ENCODE measurements at places on chromosomes 4 and X. TPM values are rescaled to one million over a fixed set of nuclear protein-coding genes. Genes with fewer than 3 reads are reported as not detected.

MTTP gene
- total RNA-seq: not detected

GPR143 gene
- total RNA-seq: not detected

RAB9B gene
- total RNA-seq: 0.08 TPM

USP27X gene
- total RNA-seq: 2.7 TPM

TCEAL3 gene
- total RNA-seq: 7.3 TPM

DNA sequence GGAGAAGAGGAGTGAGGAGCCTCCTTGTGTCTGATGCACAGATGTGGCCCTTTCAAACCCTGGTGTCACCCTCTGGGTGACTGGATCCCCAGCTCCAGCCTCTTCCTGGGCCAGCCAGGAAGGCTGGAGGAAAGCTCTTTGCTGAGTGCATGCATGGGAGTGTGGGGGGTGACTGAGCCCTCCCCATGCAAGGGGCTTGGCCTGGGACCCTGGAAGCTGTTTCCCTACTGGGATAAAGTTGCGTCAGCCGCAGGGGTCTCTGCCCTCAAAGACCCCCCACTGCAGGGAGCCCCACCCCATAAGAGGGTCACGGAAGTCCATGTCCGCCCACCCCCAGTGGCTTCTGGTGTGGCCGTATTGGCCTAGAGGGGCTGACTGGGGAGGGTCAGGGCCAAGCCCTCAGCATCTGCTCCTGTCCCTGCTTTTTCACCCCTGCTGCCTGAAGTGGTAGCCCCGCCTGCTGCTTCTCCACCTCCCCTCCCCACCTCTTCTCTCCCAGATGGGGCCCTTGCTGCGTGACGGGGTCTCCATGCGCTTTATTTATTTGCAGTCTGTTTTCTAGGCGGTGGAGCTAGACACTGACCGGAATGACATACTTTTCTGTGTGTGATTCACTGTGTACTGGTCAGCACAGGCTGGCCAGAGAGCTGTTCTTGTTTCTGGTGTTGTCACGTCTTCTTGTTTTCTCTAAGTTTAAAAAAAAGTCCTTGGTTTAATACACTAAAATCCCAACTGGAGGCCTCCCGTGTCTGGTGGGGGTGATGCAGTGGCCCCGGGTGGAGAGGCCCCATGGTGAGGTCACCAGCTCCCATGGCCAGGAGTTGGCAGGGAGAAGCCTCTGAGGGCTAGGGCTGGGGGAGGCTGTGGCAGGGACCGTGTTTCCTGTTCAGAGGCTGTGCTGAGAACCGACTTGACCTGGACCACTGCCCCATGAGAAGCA is 3.6 kb downstream of the SMIM10L2A start:
- no peak for DNase-seq

- DNase-seq: no peak
Measured at GRCh38 chr4:155489271-155489670, 112.5 kb upstream of the MAP9 start.

DNA sequence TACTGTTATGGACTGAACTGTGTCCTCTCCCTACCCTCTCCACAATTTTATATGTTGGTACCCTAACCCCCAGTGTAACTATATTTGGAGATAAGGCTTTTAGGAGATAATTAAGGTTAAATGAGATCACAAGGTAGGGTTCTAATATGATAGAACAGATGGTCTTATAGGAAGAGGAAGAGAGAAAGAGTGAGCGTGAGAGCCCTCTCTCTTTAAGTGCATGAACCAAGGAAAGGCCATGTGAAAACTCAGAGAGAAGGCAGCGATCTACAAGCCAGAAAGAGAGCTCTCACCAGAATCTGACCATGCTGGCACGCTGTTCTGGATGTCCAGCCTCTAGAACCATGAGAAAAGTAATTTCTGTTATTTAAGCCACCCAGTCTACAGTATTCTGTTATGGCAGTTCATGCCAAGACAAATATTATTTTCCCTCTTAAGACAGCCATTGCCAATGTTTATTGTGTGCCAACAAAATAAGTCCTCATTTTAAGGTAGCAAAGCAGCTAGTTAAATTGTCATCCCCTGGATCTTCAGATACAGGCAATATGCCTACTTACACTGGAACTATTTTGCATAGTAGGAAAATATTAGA is 336.2 kb downstream of the MID1IP1 start:
- no peak for DNase-seq

DNA sequence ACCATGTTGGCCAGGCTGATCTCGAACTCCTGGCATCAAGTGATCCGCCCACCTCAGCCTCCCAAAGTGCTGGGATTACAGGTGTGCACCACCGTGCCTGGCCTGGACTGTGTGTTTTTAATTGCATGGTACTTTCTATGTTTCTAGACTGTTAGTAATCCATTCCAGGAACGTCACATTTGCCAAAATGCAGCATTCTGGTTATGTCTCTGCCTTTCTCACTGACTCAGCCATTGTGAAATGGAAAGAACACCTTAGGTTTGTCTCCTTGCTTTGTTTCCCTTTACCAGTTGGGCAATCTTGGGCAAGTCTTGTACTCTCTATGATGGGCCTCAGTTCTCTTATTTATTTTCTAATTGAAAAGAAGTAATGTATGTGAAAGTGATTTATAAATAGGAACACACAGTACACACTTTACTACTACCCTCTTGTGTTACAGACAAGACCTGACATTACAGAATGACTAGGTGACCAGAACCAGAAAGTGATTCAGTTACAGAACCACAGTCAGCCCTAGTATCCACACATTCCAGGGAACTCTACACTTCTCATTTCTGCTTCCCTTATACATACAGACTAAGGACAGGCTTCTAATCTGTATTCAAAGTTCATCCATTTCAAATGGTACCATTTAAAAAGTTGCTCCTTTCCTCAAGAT is 187.1 kb downstream of the MGST2 start:
- DNase-seq: no peak

DNA sequence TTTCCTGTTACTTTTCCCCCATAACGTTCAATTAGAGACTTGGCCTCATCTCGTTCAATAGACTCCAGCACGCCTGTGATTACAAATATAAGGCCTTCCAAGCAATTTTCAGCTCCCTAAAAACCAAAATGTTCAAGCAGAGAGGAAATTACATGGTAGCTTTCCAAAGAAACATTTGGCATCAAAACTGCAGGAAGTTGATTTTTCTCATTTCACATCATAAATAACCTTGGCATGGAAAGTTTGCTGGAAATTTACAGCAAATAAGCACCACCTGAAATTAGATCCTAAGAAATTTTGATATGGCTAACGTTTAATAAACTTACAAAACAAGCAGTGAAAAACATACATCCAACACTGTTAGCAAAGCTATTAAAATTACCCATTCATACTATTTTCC is 53.3 kb downstream of the RFC1 start:
- DNase-seq: no peak

DNA sequence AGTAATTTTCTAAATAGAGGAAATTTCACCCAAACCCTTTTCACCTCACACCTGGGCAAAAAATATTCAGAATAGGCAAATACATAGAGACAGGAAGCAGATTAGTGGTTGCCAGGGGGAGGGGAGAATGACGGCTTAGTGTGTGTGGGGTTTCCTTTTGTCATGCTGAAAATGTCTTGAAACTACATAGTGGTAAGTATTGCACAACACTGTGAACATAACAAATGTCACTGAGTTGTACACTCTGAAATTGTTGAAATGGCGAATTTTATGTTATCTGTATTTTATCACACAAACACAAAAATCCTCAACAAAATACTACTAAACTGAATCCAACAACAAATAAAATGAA is 60.7 kb upstream of the PLAC1 start:
- no peak for DNase-seq

DNA sequence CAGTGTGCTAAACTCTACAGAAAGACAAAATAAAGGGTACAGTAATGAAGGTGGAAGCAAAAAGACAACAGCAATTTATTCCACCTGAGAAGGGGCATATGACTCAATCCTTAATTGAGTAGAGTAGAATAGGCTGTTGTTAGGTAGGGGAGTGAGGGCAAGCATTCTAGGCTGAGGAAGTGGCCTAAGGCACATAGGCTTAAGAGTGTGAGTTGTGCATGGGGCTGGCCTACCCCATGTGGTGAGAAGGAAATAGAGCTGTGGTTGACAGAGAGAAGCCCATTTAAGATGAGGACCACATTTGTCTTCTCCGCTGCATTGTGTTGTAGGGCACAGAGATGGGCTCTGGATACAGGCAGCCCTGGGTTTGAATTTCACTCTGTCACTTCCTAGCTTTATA is 3.4 kb upstream of the ZCCHC18 start:
- no peak for DNase-seq

DNA sequence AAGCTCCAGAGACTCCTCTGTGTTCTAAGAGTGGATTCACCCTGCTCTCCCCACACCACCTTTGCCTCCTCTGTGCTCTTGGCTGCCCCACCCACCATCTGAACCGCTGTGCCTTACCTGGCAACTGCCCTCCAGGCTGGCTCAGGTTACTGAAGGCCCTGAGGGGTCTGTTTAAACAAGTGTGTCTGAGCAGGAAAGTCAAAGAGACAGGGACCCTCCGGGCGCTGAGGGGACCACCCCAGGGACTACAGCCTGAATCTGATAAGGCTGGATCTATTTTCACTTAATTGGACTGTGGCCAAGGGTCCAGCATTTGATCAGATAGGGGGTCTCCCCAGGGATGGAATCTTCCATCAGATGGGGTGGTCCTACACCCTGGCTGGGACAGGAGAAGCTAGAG is 10.4 kb upstream of the MSX1 start:
- no peak for DNase-seq

DNA sequence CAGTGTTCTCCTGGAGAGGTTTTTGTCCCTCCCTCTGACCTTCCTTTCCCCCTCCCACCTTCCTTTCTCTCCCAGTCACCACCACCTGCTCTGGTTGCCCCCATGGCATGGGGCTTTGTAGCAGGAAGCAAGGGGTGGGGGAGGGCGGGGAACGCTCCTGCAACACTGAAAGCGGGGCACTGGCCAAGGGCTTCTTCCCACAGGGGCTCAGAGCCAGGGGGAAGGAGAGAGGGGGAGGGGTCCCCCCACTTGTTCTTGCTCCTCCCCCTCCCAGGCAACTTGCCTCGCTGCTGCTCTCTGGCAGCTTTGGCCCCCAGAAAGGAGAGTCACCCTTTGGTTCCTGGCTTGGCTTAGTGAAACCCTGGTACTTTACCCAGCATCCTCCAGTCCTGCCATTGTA is 48.4 kb downstream of the BCORL1 start:
- DNase-seq: no peak

DNA sequence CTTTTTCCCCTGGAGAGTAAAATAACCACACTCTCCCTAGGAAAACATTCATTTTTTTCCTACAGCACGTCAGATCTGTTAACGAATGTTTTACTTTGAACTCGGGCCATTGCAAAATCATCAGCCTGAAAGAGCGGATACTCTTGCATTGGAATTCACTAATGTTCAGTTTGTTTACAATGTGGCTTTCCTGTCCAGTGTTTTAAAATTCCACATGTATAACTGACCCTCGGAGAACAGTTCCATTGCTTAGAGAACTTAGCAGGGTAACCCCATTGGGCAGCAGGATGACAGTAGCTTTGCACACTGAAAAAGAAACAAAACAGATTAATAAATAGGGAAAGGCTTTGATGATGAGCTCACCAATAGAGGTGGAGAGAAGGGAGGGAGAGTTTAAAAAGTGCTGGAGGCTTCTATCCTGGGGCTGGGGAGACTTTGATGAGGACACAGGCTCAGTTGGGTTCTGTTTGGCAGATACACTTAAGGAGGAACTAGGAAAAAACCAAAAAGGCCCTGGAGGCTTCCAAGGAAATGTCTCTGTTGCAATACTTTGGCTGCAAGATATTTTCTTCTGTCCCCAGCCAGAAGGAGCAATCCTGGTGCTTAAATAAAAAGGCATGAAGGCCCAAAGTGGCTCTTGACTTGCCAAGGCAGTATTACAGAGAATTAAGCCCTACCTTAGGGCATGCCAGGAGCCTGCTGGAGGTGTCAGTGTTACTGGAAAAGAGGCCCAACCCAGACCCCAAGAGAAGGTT is 143.1 kb downstream of the ARSF start:
- no peak for DNase-seq

DNA sequence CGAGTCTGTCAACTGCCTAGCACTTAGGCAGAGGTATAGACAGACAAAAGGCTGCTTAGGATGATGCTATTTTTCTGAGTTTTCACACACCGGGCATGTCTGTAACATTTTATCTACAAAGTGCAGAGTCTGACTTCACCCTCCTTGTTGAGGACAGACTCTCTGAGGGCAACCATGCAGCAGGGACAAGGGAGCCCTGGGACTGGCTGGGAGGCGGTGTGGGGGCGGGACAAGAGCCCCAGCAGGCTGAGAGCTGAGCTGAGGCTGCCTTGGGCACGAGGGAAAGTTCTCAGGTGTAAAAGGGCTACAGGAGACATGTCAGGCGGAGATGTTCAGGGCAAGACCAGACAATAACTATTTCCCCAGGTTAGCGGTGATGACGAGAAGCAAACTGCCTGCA is 81.6 kb downstream of the GATB start:
- DNase-seq: no peak

DNA sequence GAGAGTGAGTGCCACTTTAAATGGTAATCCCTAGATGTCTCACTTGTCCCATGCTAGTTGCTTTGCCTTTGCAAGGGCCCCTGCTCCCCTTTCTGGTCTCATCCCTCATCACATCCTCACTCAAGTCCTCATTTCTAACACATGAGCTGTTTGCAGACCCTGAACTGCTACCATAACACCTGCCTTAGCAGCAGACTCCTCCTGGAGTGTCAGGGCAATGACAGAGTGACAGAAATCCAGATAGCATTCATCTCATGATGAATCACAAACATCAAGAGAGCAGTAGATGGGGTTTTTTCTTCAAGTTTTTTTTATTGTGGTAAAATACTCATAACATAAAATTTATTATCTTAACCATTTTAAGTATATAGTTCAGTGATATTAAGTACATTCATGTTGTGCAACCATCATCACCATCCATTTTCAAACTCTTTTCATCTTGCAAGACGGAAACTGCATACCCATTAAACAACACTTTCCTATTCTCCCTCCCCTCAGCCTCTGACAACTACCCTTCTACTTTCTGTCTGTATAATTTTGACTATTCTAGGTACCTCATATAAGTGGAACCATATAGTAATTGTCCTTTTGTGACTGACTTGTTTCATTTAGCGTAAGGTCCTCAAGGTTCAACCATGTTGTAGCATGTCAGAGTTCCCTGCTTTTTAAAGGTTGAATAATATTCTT is 133.2 kb upstream of the RPS6KA3 start:
- DNase-seq: no peak

- no peak for DNase-seq
Measured at GRCh38 chr4:138158746-138159297, 83.3 kb downstream of the SLC7A11 start.

GRCh38 chrX:11557120-11557519 is 108.6 kb downstream of the ARHGAP6 start:
- DNase-seq: no peak

DNA sequence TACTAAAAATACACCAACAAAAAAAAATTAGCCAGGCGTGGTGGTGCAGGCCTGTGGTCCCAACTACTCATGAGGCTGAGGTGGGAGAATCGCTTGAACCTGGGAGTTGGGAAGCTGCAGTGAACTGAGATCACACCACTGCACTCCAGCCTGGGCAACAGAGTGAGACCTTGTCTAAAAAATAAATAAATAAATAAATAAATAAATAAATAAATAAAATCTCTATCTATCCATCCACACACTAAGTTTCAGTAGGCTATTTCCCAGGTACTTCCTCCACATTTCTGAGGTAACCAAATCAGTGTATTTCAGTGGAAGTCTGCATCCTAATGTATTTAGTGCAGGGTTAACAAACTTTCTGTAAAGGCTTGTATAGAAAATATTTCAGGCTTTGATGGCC is 10.9 kb downstream of the ABRAXAS1 start:
- no peak for DNase-seq

- no peak for DNase-seq
Measured at GRCh38 chrX:13533726-13534125, 35.7 kb upstream of the EGFL6 start.

GRCh38 chrX:78333521-78333920 is 6.1 kb upstream of the CYSLTR1 start:
- DNase-seq: no peak
